Astrocyte of the spinal cord (primary cell): ENCODE measurements at places on chromosomes 2 and 18.

DNA sequence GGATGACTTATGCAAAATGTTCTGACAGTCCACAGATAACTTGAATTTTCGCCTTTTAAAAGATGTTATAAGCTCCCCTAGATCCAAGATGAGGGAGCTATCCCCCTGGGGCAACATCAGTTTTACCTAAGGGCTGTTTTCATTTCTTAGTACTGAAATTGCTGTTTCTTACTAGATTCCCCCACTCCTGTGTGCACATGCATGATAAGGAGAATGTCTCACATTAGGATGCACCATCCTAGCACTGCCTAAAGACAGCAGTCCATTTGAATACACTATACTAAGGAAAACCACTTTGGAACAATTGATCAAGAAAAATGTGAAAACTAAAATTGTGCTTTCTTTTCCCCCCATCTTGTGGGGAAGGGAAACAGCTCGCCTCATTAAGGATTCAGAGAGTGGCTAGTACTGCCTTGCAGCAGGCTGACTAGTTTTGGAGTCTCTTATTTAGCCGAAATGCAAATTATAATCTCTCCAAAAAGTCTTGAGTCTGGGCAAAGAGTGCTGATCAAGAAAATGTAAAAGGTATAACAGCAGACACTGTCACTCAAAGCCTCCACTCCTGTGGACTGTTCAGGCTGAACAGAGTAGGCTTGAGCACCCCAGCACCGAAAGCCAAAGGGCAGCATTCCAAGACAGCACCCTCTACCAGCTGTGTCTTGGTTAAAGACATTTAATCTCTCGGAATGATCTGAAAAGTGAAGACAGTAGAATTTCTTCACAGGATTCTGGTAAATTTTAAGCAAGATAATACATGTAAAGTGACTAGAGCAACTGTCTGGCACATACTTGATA, 65.0 kb downstream of the ZNF385B start:
- DNase-seq: no peak

- no peak for DNase-seq
Measured at GRCh38 chr2:96128456-96128855, 9.8 kb downstream of the ASTL start.

- peak; percentile 87 for DNase-seq
Measured at GRCh38 chr2:201116959-201117734, 1.2 kb downstream of the CFLAR start.

- DNase-seq: peak; percentile 17
Measured at GRCh38 chr18:62026586-62026985, 133.8 kb upstream of the RNF152 start.
